Heart right ventricle (tissue), 16 donors: ENCODE measurements at places on chromosomes 6 and 20. TPM values are rescaled to one million over a fixed set of nuclear protein-coding genes. Genes with fewer than 3 reads are reported as not detected.

HTR1E gene
- polyA plus RNA-seq: not detected

RPN2 gene
- polyA plus RNA-seq: 30.9 TPM

MCM3 gene
- polyA plus RNA-seq: 9.7 TPM

SLC35B2 gene
- polyA plus RNA-seq: 27.2 TPM

LY86 gene
- polyA plus RNA-seq: 1.1 TPM

SMIM29 gene
- 78.2 TPM for polyA plus RNA-seq

ATP9A gene
- 3.9 TPM for polyA plus RNA-seq

TREM1 gene
- not detected for polyA plus RNA-seq

ANGPT4 gene
- polyA plus RNA-seq: 0.14 TPM

OLIG3 gene
- polyA plus RNA-seq: not detected

DNA sequence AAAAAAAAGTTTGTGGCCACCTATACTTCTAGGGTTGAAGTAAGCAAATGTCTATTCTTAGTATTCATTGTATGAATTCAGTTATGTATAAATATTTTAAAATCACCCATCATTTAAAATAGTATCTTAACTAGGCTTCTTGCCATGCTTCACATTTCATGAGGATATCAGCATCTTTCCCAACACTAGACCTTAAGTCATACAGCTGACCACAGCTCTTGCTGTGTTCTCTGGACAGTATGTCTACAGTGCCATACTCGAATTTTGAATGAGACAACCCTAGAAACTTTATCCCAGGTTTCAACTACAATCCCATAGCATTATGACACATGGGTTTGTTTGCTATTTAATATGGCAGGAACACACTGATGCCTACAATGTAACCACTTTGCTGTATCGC, 5.2 kb downstream of the TXNDC5 start:
- DNase-seq: no peak

- no peak for DNase-seq
Measured at GRCh38 chr6:72826037-72826436, 204.2 kb downstream of the KCNQ5 start.

DNA sequence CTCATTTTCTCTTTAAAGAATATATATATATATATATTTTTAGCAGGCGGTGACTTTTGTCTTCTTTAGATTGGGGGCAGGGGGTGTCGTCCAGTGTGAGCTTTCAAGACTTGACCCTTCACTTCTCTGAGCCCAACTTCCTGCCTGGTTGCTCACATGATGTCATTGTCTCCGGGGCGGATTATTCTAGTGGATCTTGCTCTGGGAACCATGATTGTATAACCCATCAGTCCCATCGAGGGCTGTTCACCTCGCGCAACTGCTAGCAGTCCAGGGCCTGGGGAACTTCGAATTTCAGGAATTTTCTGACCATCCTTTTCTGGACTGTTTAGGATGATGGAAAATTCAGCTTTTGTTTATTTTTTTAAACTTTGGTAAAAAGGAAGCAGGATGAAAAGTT, 1.0 kb downstream of the IGF2R start:
- DNase-seq: peak; percentile 74

- DNase-seq: no peak
Measured at GRCh38 chr6:132190815-132191175, 210.5 kb downstream of the MOXD1 start.

GRCh38 chr6:16305246-16305725, 66.9 kb downstream of the GMPR start:
- DNase-seq: no peak

DNA sequence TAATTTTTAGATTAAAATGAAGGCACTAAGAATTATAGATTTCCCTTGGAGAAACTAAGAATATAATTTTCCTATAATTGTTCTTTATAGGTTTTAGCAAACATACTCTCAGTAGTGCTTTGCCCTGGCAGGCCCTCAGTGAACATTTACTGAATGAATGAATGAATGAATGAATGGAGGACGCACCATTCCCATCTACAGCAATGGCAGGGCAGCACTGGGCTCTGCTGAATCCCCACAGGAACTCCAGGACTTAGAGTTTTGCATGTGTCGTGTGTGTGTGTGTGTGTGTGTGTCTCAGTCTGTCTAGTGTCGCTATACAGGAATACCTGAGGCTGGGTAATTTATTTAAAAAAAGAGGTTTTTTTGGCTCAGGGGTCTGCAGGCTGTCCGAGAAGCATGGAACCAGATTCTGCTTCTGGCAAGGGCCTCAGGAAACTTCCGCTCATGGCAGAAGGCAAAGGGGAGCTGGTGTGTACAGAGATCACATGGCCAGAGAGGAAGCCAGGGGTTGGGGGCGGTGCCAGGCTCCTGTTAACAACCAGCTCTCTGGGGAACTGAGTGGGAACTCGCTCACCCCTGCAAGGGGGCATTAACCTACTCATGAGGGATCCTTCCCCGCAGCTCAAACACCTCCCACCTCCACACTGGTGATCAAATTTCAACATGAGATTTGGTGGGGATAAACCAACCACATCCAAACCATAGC, 20.1 kb downstream of the RNASET2 start:
- DNase-seq: no peak

DNA sequence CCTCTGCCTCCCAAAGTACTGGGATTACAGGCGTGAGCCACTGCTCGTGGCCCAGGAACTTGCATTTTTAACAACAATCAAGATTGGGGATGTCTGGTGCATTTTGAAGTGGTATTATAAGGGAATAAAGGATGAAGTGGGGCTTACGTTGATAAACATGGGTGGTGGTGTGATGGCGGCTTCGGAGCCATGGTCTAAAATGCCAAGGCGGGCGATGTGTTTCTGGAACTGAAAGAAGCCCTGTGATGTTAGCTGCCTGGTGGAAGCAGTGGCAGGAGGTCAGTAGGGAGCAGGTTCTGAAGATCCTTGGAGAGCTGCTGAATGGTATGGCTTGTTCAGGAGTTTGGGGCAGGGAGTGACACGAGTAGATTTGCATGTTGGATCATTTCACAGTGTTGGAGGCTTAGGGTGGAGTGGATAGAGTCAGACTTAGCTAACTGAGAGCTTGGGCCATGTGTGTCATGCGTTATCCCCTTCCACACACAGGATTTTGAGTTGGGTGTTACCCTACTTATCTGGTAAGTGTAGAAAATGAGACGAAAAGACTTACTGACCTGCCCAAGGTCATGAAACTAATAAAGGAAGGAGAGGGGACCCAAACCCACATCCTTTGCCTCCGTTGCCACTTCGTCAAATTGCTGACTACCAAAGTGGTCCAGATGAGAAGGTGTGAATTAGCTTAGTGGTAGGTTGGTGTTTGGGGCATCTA, 1.5 kb downstream of the NELFCD start:
- DNase-seq: no peak

- DNase-seq: no peak
Measured at GRCh38 chr6:158765499-158766068, 53.6 kb downstream of the EZR start.

DNA sequence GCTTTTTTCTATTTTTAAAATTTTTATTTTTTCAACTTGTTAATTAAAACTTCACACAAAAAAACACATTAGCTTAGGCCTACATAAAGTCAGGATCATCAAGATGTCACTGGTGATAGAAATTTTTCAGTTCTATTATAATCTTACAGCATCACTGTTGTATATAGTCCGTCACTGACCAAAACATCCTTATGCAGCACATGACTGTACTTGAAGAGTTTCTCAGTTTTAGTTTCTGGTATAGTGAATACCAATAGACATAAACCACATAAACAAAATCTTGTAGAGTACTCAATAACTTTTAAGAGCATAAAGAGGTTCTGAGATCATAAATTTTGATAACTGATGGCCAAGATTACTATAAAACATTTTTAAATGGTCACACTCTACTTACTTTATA, 71.8 kb downstream of the ASCC3 start:
- DNase-seq: no peak

DNA sequence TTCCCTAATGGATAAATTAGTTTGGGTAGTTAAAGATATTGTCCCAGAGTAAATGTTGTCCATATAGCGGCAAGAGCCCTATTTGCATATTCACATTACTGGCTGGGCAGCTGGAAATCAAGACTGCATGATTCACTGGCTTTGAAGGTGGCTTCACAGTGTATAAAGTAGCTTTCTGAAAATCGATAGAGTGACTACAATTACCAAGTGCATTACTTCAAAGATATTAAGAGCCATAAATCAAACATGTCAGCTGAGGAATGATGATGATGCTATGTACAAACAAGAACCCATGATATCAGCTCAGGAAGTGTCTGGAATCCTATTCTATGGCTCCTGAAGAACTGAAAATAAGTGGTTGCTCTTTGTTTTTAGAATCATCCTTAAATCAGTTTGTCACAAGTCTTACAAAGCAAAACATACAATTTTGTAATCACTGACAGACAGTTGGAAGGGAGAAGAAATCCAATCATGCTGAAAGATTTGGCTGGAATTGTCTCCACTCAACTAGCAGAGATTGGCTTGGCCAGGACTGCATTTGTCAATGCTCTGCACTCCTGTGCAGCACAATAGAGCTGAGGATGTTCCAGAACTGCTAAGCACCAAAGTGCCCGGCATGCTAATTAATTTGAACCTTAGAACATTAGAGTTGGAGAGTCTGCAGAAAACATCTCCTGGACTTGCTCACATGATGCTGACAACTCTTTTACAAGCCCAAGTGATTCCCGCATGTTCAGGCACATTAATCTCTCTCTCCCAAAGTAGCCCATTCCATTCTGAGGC, 77.9 kb upstream of the B3GAT2 start:
- DNase-seq: no peak

- peak; percentile 73 for DNase-seq
Measured at GRCh38 chr6:37207903-37208456, 38.0 kb downstream of the PIM1 start.

- peak; percentile 60 for DNase-seq
Measured at GRCh38 chr20:58174708-58175280, 53.7 kb downstream of the ANKRD60 start.

DNA sequence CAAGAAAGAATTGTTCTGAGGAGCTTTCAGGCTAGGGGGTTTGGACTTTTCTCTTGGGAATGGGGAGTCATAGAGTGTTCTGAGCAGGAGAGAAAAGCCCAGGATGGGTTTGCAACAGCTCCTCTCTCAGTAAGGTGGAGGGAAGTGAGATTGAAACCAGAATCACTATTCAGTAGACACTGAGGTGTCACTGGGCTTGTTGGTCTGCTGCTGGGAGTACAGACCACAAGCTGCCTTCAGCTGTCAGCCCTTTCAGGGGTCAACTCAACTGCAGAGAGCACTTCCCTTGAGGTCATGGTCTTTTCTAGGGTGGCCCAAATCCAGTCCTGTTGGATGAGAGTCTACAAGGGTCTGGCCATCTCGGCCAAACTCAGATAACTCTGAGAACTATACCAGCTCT, 12.9 kb upstream of the FOXA2 start:
- DNase-seq: no peak

- DNase-seq: no peak
Measured at GRCh38 chr6:167078745-167079144, 44.2 kb upstream of the CCR6 start.

GRCh38 chr6:132270726-132271402, 130.4 kb downstream of the MOXD1 start:
- no peak for DNase-seq

GRCh38 chr20:60327971-60328660, 369.9 kb downstream of the CDH26 start:
- DNase-seq: no peak

DNA sequence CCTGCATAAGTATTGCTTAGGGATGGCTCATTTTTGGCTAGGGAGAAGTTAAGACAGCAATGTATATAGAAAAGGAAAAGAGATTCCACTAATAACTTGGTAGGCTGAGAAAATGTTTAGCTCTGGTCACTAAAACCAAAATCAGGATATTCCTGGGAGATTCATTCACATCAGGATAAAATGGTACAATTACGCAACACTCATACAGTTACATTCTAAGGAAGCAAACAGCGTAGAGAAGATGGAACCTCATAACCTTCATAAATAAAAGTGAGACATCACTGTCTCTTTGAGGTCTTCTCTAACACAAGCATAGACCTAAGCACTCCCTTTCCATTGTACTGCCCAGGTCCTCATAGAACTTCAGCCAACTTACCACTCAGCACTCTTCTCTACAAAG, 295.7 kb upstream of the RUNX2 start:
- no peak for DNase-seq

DNA sequence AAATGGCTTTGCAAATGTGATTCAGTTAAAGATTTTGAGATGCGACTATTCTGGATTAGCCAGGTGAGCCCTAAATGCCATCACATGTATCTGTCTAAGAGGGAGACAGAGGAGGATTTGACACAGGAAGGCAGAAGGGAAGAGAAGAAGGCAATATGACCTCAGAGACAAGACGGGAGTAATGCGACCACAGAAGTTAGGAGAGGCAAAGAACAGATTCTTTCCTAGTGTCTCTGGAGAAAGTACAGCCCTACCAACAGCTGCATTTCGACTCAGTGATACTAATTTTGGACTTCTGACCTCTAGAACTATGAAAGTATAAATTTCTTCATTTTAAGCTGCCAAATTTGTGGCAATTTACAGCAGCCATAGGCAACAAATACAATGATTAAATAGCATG, 24.2 kb upstream of the TPD52L1 start:
- DNase-seq: no peak

- no peak for DNase-seq
Measured at GRCh38 chr6:167668019-167668753, 158.5 kb upstream of the AFDN start.

GRCh38 chr20:58906894-58907293, 54.4 kb downstream of the GNAS start:
- no peak for DNase-seq

GRCh38 chr6:14290772-14291330, 173.3 kb downstream of the CD83 start:
- no peak for DNase-seq

GRCh38 chr6:112310439-112311125, 36.5 kb upstream of the RFPL4B start:
- DNase-seq: no peak

DNA sequence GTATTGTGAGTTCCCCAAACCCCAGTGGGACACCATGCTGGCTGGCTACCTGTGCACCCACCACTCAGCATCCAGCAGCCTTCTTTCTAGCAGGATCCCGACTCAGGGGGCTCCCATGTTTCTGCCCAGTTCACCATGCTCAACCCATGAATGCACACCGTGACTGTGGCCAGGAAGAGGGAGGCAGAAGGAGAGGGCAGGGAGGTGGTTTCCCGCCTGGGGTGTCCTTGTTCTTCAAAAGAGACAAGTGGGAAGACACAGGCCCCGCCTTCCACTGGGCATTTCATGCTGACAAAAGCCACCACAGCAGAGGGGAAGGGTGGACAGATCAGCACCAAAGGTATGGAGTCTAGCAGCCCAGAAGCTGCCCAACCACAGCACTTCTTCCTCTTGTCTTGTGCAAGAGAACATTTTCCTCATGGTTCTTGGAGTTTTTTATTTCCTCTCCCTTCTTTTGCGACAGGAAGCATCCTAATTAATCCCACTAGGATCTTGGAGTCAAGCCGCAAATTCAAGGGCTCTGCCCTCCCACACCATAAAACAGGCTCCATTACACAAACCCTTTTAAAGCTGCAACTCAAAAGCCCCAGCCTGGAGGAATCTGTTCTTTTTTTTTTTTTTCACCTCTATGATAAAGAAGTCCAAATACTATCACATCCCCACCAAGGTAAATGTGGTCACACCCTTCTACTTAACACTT, 13.5 kb upstream of the ANKRD60 start:
- no peak for DNase-seq

GRCh38 chr20:63519668-63520503, 679 bp upstream of the PPDPF start:
- peak; percentile 71 for DNase-seq

GRCh38 chr6:44452725-44453124, 65.2 kb downstream of the CDC5L start:
- DNase-seq: no peak

GRCh38 chr20:56968376-56969048, 297.9 kb downstream of the BMP7 start:
- no peak for DNase-seq

GRCh38 chr6:136166815-136167214, 83.3 kb downstream of the MTFR2 start:
- DNase-seq: no peak

GRCh38 chr20:43846516-43846905, 68.1 kb upstream of the TOX2 start:
- DNase-seq: no peak
